ENCODE measurements at places on chromosomes 6 and 20.

- DNase-seq, result no peak
Measured at GRCh38 chr6:55469951-55470366, 109.0 kb downstream of the HMGCLL1 start.

DNA sequence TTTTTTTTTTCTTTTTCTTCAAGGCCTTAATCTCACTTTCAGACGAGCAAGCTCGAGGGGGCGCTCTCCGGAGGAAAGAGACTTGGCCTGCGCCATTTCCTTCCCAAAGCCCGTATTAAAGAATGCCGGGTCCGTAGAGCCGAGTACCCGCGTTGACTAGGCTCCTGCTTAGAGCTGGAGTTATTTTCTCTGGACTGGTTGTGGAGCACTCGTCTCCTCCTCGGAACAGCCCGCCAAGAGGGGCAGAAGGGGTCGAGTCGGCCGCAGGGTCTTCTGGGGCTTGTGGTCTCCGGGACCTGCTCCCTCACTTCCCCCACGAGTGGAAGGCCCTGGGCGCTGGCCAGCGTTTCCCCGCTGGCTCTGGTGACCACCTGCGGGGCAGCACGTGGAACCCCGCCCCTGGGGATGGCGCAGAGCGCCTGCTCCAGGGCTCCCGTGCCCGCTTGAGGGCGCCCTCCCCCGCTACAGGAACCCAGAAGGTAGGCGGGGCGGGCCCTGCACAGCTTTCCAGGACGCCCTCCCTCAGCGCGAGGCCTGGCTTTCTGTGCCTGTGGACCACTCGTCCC is 2.7 kb upstream of the MEI4 start:
- peak; percentile 40 for DNase-seq

GRCh38 chr6:51541847-51542246 is 545.6 kb downstream of the PKHD1 start:
- no peak for DNase-seq

GRCh38 chr6:17962436-17963031 is 24.9 kb downstream of the KIF13A start:
- DNase-seq, result no peak

DNA sequence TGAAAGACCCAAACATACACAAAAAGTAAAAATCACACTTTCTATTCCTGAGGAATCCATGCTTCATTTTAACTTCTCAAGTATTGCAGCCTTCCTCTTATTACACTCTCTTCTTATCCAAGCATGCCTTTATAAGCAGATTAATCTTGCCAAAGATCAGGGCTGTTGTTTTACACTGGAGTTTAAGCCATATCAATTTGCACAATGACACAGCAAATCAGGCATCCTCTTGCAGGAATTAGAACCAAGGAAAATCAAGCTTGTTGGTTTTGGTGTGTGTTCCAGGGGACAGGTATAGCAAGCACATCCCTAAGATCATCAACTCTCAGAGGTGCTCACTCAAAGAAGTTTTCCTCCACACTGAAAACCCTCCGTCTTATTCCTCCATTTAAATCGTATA is 69.5 kb downstream of the CYP39A1 start:
- DNase-seq, result no peak

- DNase-seq, result no peak
Measured at GRCh38 chr6:15252195-15252594, 6.3 kb downstream of the JARID2 start.

DNA sequence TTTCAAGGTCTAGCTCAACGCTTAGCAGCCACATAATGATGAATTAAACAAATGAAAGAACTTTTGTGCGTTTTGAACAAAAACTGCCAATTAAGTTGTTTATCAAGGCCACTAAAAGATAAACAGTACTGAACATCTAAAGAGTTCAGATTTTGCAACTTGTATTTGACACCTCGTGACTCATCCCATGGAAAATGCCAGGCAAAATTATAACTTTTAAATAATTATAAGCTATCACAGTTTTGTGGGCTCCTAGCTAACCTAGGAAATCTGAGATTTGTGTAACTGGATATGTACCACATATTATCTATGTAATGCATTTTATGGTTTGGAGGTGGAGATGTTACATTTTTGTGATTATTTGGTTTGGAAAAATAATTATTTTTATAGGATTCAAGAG is 9.6 kb upstream of the BAG2 start:
- no peak for DNase-seq

GRCh38 chr20:40073535-40074111 is 615.4 kb downstream of the MAFB start:
- DNase-seq, result no peak

DNA sequence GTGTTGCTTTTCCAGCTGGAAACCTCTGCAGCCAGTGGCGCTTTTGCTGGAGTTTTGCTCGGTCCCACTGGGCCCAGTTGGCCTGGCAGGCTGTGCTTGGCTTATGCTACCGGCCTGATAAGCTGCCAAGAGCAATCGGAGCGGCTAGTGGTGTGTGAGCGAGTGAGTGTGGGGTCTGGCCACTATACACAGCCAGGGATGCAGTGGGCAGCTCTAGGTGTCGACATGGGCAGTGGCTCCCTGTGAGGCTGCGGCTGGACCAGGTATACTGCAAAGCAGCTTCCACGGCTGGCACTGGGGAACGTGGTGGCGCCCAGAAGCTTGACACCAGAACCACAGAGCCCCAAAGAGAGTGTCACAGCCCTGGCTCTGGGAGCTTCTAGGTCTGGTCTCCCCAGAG is 996.5 kb downstream of the GRIK2 start:
- DNase-seq, result no peak

- DNase-seq, result no peak
Measured at GRCh38 chr20:20003031-20003954, 13.9 kb upstream of the NAA20 start.

GRCh38 chr6:111846492-111847409 is 26.5 kb downstream of the FYN start:
- DNase-seq, result no peak
